ENCODE measurements at places on chromosomes 1 and 21. TPM values are rescaled to one million over a fixed set of nuclear protein-coding genes. Genes with fewer than 3 reads are reported as not detected.

GRCh38 chr1:7292714-7293419 lies 478.2 kb upstream of the VAMP3 start:
- H3K4me3 ChIP-seq: no peak overlapping the region
- DNase-seq: no peak
- H3K27ac ChIP-seq: no peak overlapping the region
- H3K4me1 ChIP-seq: no peaks in the 10 kb centered on the region

- H3K27ac ChIP-seq: no peak overlapping the region
- no peaks in the 10 kb centered on the region for H3K36me3 ChIP-seq
- peak; percentile 67 for DNase-seq
- H3K4me3 ChIP-seq: no peak overlapping the region
These were observed 498.1 kb downstream of the LMO4 start for GRCh38 chr1:87826681-87827251.

DNA sequence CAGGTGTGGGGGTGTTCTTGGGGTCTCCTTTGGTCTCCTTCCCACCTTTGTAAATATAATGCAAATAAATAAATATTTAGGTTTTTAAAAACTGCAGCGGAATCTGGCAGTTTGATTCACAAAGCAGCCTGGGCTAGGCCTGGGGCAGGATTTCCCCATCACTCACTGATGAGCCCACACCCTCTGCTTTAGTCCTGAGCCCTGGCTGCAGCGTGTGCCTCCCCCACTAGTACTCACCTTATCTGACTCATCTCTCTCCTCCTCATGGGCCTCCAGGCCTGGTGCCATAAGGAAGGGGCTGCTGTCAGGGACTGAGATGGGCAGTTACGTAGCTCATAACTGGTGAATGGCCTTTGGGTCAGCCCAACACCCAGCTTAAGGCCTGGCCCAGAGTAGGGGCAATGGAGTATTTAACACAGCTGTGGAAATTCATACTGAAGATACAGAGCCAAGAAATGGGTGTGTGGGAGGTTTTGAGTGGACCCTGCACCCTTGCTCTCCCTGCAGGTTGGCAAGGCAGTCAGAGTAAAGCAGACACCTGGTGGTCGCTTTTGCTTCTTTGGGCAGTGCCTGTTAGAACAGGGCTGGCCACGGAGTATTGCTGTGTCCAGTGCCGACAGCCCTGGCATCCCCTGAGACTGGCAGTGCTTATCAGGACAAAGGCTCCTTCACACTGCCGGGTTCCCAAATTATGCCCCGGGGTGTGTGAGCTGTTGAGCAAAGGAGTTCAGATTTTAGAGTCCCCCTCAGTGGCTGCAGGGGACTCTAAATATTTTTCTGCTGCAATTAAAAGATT lies 39.7 kb downstream of the AZIN2 start:
- no peak for DNase-seq
- no peaks in the 10 kb centered on the region for H3K4me1 ChIP-seq
- H3K27ac ChIP-seq: no peak overlapping the region
- no peaks in the 10 kb centered on the region for H3K36me3 ChIP-seq
- H3K27me3 ChIP-seq: no peaks in the 10 kb centered on the region

- H3K27me3 ChIP-seq: no peaks in the 10 kb centered on the region
- no peak overlapping the region for H3K27ac ChIP-seq
- no peak for DNase-seq
- no peaks in the 10 kb centered on the region for H3K36me3 ChIP-seq
These were observed 179.1 kb upstream of the BEND5 start for GRCh38 chr1:48955774-48956173.

GRCh38 chr1:156751451-156751756 lies at the start of gene HDGF:
Gene HDGF (minus strand): TSS chr1:156751675. CDS start chr1:156751429, 246 bp downstream.
- H3K4me1 ChIP-seq: peaks cover 40% of the 10 kb centered on the region
- H3K36me3 ChIP-seq: no peaks in the 10 kb centered on the region
- no peak for DNase-seq

GRCh38 chr1:203325418-203326091 lies 20.2 kb downstream of the BTG2 start:
- H3K4me1 ChIP-seq: peaks cover 92% of the 10 kb centered on the region
- H3K36me3 ChIP-seq: no peaks in the 10 kb centered on the region
- peak overlapping the region; percentile 97 for H3K27ac ChIP-seq
- peak; percentile 95 for DNase-seq
- H3K27me3 ChIP-seq: no peaks in the 10 kb centered on the region
- H3K4me3 ChIP-seq: no peak overlapping the region

- no peaks in the 10 kb centered on the region for H3K27me3 ChIP-seq
- peaks cover 11% of the 10 kb centered on the region for H3K4me1 ChIP-seq
- no peaks in the 10 kb centered on the region for H3K36me3 ChIP-seq
- H3K27ac ChIP-seq: no peak overlapping the region
These were observed 61.1 kb downstream of the SIK1 start for GRCh38 chr21:43365611-43366426.

SERPINC1 gene
- total RNA-seq: not detected

DCDC2B gene
- not detected for total RNA-seq

Data from thyroid gland (tissue), 4 donors.